ENCODE measurements at places on chromosomes 6 and 20.

DNA sequence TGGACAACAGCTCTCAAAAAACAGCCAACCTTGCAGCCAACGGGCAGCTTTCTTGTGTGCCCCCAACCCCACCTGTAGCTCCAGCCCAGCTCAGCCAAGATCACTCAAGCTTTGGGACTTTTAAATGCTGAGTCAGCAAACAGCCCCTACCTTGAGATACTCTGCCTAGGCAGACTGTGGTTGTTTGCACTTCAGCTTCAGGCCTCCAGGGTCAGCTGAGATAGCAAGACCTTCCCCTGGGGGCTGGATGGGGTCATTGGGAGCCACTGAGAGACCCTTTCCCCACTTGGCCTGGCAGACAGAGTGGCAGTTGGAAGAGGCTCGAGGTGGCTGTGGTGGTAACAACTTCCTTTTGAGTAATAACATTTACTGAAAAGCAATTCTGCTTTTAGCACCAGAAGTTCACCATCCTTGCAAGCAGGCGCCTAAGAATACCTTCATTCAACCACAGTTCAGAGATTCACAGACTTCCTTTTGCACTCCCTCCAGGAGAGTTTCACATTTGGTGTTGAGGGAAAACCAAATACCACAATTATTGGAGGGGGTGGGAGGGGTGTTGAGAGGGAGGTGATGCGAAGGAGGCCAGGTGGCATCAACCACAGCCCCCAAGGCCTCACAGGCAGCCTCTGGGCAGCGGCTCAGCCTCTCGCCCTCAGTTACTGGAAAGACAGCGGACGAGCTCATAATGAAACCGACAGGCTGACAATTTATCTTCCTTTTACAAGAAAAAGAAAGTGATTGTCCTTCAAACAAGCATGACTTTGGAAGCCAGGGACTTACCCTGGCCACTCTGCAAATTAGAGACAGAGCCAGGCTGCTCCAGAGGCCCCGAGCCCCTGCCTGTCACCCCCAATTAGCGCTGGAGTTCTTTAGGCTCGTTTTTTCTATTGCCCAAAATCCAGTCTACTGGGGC lies 148.1 kb downstream of the CEBPB start:
- DNase-seq: peak; percentile 72

- no peak for DNase-seq
Measured at GRCh38 chr6:48996461-48997119, 466.5 kb downstream of the MMUT start.

- DNase-seq: no peak
Measured at GRCh38 chr6:10580570-10580969, 59.4 kb downstream of the GCNT2 start.

- no peak for DNase-seq
Measured at GRCh38 chr20:3209946-3210317, 634 bp downstream of the ITPA start.

DNA sequence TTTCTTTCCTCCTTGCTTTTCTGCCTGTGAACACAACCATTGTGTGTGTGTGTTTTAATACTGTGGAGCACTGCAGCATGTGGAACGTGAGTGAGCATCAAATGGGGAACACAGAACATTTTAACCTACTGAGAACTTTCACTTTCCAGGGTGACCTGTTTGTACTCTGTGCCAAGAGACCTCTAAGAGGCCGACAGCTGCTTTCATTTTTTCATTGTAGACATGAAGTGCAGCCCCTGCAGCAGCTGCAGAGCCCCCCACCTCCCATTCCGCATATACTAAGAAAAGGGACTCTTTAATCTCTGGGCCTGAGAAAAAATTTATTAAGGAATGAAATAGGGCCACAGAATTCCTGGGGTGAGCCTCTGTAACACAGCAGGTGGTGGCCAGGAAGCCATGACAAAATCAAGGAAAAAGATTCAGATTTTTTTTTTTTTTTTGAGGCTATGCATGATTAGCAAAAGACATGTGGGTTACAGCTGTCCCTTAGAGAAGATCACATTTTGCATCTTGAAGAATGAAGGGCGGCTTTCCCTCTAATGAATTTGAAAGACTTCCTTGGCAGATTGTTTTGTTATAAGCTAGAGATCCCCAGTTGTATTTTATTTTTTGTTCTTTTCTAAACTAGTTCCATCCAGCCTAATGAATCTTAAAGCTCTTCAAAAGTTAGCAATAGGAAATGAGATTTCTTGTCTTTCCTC lies 503.4 kb downstream of the CD109 start:
- DNase-seq: no peak

DNA sequence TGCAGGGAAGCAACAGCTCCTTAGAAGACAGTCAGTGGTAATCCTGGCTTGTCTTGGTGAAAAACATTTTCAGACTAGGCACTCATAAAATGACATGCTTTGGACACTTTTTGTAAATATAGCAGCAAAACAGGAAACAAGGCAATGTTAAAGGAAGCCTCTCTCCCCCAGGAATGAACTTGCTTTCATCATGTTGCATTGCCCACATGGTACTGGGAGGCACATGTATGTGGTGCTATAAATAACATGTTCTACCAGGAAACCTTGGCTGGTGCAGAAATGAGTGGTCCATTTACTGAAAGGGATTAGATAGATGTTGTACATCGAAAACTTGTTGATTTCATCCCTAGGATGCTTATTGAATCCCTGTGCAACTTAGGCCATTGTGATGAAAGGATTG lies 121.4 kb upstream of the RREB1 start:
- no peak for DNase-seq

DNA sequence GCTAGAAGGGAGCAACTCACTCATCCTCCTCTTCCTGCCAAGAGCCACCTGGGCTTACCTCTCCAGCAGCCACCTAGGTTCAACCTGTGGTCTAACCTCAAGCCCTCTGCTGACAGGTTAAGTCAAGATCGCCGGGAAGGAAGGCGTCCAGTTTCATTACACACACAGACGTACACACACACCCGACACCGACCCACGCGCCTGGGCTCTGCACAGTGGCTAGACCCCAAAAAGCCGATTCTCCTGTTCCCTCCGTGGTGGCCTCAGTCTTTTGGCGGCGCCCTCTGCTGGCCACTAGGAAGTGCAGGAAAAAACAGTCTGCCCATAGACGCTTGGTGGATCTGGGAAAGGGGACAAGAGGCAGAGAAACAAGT lies 52.8 kb downstream of the MRPL14 start:
- peak; percentile 71 for DNase-seq

GRCh38 chr6:19554356-19555225 lies 282.6 kb upstream of the ID4 start:
- DNase-seq: no peak

- no peak for DNase-seq
Measured at GRCh38 chr20:56409956-56410355, 2.1 kb upstream of the CASS4 start.

DNA sequence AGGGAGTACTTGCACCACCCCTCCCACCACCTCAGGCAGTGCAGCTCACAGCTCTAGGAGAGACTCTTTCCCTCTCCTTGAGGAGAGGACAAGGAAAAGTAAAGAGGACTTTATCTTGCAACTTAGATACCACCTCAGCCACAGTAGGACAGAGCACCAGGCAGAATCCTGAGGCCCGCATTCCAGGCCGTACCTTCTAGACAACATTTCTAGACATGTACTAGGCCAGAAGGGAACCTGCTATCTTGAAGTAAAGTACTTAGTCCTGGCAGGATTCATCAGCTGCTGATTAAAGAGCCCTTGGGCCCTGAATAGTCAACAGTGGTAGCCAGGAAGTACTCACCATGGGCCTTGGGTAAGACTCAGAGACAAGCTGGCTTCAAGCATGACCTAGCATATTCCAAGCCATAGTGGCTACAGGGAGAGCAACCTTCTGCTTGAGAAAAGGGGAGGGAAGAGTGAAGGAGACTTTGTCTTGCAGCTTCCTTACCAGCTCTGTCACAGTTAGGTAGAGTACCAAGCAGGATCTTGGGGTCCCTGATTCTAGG lies 384.4 kb upstream of the RNF217 start:
- no peak for DNase-seq

DNA sequence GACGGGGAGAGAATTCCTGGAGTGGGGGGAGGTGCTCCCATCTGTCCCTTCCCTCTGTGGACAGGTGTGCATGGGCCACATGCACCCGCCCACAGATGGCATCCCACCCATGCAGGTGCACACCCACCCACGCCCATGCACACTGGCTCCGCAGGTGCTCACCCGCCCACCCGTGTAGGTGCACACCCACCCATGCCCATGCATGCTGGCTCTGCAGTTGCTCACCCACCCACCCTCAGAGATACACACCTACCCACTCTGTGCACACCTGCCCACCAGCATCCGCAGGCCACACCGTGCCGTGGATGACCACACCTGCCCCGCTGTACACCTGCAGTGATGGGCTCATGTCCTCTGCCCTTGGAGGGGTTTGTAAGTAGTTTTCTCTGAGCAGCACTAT lies 132.0 kb downstream of the PHACTR3 start:
- DNase-seq: no peak

- DNase-seq: no peak
Measured at GRCh38 chr20:51026269-51026668, 3.4 kb upstream of the KCNG1 start.

- DNase-seq: no peak
Measured at GRCh38 chr20:20373091-20373571, 5.2 kb downstream of the INSM1 start.

All from stimulated activated CD4-positive, alpha-beta T cell treated with anti-CD3 and anti-CD28 coated beads, Interleukin-15, amount 100 ng/mL, for 48 hours (primary cell).